Esophagus squamous epithelium (tissue), 5 donors: ENCODE measurements at places on chromosomes 11 and 22.
A peak's percentile ranks its signal among the peaks of the same experiment; 100 is the strongest.

DNA sequence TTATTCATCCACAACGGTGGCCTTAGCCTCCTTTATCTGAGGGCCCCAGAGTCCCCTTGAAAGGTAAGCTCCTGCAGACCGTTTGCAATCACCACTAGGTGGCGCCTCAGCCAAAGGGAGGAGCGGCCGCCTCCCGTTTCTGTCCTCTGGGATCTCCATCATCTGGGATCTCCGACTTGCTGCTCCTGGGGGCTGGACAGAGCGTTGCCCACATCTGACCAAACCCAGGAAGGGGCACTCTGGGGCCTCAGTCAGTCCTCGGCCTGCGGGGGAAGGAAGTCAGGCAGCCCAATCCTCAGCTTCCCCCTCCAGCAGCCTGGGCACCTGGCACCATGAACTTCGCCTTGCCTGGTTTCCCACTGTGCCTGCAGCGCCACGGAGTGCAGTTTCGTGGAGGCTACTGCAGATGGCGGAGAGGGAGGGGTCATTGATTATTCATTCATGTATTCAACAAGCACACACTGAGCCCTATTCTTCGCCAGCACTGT lies 23.5 kb downstream of the TP53I11 start:
- no peak for DNase-seq

- DNase-seq = no peak
These were observed 2.5 kb downstream of the CHST1 start for GRCh38 chr11:45662665-45663485.

- no peak for DNase-seq
These were observed 60.9 kb downstream of the LRP5 start for GRCh38 chr11:68373189-68373814.

DNA sequence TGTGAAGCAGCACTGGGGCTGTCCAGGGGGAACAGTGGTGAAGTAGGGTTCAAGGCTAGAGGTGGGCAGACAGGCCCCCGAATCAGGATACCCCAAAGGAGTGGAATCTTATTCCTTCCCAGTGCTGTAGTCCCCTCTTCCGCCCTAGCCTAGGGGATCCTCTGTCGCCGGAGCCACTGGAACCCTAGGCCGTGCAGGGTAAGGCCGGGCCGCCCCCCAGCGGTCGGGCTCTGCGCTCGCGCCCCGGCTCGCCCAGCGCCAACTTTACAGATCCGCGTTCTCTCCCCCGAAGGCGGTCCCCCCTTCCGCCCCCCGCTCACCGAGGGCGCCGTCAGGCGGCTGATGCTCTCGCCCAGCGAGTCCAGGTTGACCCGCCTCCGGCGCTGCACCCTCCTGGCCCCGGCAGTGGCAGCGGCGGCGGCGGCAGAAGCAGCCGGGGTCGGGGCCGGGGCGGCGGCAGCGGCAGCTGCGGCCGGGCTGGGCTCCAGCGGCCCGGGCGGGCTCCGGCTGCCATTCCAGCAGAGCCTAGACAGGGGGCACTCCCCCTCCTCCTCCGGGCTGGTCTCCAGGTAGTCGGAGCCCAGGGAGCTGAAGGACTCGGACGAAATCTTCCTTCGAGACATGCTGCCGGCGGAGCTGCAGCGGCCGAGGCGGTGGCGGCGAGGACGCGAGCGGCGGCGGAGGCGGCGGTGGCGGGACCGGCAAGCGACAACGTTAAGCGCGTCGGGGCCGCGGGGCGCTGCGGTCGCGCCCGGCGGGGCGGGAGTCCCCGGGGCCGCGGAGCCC lies 650 bp downstream of the GUCY1A2 start:
- no peak for DNase-seq

DNA sequence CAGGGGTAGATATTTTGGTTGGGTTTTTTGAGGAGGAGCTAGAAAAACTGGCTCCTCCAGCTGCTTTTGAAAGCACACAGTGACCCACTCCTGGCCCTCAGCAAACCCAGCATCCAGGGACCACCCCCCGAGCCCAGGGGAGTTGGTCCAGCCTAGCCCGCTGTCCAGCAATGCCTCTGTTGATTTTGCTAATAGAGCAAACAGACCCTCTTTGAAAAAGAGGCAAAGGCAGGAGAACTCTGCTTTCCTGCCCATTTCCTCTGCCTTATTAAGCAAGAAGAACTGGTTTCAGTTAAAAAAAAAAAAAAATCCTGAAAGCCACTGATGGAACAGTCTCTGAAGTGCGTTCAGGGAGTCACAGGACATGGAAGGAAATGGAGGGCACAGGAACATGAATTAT lies 25.3 kb downstream of the ABTB2 start:
- no peak for DNase-seq

DNA sequence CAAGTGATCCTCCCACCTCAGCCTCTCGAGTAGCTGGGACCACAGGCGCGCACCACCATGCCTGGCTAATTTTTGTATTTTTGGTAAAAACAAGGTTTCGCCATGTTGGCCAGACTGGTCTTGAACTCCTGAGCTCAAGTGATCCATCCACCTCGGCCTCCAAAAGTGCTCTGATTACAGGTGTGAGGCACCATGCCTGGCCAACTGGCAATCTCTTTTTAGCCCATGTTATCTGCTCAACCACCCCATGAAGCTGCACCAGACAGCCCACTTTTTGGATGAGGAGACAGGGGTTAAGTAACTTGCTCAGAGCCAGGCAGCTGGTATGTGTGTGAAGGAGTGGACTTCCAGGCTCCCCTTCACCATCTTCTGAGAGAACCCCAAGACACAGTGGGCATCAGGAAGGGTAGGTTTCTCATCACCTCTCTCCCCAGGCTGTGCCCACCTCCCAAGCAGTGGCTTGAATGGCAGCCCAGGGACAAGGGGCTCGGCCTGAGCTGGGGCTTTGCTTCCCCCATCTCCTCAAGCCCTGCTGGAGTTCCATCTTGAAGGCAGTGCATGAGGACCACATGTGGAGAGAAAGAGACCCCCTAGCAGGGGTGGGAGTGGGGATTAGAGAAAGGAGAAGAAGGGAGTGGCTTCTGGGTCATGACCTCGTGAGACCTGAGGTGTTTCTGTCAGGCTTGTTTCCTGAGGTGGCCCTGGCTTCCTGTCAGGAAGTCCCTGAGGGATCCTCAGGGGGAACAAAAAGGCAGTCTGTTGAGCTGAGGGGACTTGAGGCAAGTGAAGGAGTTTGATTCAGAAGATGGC lies 87.5 kb upstream of the PARVA start:
- DNase-seq = no peak

GRCh38 chr11:88363648-88364065 lies 26.1 kb upstream of the CTSC start:
- no peak for DNase-seq

- DNase-seq = no peak
These were observed 4.3 kb downstream of the DGCR6L start for GRCh38 chr22:20315337-20316216.

GRCh38 chr11:76835928-76836612 lies 24.6 kb upstream of the ACER3 start:
- DNase-seq = no peak

DNA sequence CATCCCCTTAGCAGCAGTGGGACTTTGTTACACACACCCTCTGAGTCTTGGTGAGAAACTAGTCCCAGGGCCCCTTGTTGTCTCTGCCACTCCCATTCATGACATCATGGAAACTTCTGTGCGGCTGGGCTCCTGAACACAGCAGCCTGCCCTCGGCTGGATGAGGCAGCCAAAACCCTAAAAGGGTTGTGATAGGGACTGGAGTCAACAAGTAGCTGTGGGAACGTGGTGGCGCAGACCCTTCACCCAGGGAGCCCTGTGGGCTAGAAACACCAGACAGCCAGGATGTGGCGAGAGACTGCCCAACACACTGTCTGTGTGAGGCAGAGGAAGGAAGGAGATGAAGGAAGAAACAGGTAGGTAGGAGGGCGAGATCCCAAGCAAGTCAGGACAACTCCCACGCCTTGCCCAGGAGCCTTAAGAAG lies 3.9 kb downstream of the CD3D start:
- DNase-seq = peak; percentile 4

GRCh38 chr11:2555336-2555735 lies 110.5 kb downstream of the KCNQ1 start:
- no peak for DNase-seq

DNA sequence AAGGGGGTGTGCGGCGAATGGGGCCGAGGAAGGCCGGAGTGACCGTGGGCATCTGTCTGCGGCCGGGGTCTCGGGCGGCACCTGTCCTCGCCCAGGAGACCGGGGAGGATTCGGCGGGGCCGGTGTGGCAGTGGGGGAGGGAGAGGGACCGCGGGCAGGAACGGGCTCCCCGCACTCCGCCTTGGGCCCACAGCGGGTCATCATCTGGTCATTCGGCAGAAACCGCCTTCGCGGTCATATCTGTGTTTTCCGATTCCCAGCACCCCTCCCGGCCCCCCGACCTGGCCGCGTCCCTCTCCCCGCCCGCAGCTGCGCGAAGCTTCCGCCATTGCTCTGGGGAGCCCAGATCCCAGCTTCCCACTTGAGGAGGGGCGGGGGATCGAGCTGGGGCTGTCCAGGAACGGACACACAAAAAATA lies 824 bp upstream of the CBX6 start:
- DNase-seq = no peak

DNA sequence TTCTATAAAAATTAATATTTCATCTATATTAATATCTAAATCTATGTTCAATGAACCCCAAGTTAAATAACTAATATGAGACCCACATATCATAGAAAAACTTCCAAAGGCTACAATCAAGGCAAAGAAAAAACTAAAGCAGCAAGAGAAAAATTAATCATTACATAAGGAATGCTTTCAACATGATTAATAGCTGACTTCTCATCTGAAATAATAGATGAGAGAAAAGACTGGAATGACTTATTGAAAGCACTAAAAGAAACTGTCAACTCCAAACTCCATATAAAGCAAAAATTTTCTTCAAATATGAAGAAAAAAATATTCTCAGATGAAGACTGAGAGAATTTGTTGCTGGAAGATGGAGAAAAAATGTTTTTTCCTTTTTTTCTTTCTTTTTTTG lies 13.0 kb downstream of the TRIM5 start:
- no peak for DNase-seq

DNA sequence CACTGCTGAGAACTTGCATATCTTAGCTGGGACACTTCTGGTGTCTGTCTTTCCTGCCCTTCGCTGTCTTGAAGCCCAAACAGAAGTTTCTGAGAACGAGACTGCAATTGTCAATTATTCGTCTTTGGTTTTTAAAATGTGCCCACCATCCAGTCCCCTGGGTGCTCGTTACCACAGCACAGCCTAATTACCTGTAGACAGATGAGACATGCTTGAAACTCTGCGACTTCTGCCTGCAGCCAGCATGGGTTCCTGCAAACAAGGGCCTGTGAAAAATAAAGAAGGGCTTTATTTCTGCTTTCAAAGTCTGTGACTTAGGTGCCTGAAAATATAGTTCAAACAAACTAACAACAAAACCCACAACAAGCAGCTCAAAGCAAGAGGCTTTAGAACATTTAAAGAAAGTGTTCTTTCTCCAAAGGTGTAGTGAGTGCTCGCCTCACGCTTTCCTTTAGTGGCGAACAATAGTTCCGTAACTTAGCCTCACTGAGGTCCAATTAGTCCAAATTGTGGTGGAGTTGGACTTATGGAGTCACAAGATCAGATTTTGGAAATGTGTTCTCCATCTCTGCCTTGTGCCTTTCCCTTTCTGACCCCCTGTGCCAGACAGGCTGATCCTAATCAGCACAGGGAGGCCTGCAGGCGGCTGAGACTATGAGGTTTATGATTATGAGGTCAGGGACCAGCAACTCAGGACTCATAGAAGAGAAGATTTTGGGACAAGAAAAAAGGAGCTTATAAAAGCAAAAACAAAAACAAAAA lies 20.4 kb upstream of the GRAMD1B start:
- no peak for DNase-seq

GRCh38 chr11:114279792-114280546 lies 16.2 kb upstream of the NNMT start:
- no peak for DNase-seq

DNA sequence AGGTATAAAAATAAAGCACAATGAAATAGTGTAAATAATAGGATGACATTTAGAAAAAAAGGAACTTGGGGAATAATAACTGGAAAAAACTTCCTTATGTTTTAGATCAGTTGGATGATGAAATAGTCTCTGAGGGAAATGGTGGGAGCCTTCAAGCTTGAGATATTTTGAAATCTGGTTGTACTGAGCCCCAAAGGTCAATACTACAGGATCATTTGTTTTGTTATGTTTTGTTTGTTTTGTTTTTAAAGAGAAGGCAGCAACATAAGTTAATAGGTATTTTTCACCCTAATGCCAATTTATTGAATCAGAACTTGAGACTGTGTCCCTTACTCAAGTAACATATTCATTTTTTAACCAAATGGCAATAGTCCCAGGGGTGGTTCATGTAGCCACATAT lies 393.1 kb downstream of the ETS1 start:
- DNase-seq = no peak

- no peak for DNase-seq
These were observed 26.5 kb upstream of the ROBO3 start for GRCh38 chr11:124838805-124839127.

DNA sequence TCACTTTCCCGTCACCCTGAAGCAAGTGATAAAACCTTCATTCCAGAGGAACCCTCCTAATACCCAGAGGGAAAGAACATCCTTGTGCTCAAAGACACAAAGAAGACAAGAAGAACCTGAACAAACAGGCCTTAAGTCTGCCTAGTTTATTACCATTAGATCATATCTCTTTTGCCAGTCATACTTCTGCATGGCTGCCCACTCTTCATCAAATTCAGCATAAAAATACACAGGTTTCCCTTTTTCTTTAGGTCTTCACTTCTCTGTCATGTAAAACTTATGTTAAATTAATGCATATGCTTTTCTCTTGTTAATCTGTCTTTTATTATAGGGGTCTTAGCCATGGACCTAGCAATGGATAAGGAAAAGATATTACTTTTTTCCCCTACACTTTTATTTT lies 459.7 kb downstream of the DLG2 start:
- DNase-seq = no peak

DNA sequence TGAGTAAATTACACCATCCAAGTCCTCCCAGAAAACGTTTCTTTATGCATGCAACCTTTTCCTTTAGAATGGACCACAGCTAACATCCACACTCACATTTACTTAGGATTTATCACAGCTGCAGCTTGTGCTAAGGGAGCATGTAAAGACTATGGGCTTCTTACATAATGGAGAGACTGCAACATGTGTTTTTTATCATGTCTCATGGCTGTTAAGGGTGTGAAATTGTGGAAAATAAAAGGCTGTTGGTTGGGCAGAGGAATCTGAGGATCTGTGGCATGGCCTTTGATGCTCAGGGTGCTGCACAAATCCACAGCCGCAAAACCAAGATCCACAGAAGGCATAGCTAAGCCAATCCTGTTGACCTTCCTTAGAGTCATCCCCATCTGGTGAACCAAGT lies 112.0 kb upstream of the MTNR1B start:
- DNase-seq = no peak

GRCh38 chr22:18119409-18120110 lies 9.0 kb downstream of the TUBA8 start:
- DNase-seq = no peak
